ENCODE measurements at places on chromosomes 16 and 17.

DNA sequence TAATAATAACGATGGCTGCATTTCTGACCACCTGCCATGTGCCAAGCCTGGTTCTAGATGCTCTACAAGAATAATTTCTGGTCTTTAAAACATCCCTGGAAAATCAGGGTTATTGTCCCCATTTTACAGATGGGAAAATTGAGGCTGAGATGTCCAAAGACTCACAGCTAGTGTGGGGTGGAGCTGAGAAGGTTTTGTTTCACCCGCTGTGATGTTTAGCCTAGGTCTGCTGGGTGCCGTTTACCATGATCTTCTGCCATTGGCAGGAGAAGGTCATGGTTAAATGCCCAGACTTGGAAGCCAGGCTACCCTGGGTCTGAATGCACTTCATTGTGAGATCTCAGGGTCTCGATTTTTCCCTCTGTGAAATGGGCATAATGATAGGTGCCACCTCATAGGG is 159.1 kb upstream of the PLCG2 start:
- no peak for DNase-seq

- no peak for DNase-seq
Measured at GRCh38 chr16:85112364-85112763, at the start of gene CIBAR2. TSS of gene CIBAR2 (minus strand) at chr16:85112472. CDS start at chr16:85112352, 120 bp downstream.

DNA sequence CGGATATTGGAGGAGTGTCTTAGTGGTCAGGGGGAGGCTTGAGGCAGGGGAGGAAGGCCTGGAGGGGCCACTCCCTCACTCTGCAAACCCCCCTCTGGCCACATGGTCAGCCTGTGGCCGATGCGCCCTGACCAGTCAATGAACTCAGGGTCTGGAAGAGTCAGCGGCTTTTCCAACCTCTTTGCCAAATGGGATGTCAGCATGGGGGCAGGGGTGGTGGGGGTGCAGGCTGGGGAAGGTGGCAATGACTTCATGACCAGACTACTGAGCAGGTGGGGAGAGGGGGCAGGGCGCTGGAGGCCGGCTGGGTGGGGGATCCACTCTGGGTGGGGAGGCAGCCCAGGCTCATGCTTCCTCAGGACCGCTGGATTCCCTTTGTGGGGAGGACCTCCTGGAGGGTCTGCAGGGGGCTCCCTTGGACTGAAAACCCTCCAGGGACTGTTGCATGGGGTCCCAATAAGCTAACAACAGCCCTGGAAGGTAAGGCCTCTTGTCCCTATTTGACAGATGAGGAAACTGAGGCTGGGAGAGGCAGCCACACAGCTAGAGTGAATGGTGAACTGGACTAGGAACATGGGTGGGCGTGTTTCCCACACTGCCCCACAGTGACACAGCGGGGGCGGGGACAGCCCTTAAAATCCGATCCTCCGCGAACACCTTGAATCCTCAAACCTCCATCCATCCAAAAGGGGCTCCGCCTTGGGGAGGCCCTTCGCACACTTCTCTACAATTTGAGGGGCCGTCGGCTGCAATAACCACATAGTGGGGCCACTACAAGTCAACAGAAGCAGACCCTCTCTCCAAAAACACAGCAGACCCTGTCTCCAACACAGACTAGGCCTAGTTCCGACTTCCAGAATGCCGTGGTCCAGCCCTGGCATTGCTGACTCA is 81.0 kb upstream of the TOB1 start:
- no peak for DNase-seq

DNA sequence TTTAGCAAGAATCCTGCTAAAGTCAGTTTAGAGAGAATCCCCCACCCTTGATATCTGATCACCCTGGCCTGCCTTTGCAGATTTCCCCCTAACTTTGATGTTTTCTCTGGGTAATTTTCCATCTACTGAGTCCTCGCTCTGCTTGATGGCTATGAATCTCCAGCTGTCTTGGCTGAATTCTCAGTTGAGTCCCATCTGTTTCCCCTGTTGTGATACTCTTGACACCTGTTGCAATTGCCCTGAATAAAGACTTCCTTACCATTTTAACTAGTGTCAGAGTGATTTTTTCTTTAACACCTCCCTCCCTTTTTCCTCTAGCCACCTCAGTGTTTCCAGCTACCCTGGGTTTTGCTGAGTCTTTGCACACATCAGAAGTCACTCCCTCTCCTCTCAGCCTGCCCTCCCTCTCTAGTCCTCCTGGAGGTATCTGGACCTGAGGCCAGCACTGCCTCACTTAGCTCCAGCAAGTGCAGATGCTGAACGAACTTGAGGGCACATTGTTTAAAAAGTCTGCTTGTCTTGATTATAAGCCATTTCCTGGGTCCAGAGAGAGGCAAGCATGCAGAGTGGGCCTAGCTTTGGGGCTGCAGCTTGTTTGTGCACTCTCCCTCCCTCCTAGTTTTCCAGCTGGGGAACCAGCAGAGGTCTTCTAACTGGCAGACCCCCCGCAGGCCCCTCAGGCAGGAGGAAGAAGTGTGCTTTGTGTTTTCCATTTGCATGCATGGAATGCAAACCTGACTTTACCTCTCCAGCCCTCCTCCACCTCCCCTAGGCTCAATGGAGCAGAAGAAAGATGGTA is 33.2 kb downstream of the SPACA3 start:
- DNase-seq: no peak

- DNase-seq: no peak
Measured at GRCh38 chr16:73053364-73054124, 5.6 kb upstream of the ZFHX3 start.

GRCh38 chr17:48382989-48383388 is 47.0 kb downstream of the SKAP1 start:
- no peak for DNase-seq

DNA sequence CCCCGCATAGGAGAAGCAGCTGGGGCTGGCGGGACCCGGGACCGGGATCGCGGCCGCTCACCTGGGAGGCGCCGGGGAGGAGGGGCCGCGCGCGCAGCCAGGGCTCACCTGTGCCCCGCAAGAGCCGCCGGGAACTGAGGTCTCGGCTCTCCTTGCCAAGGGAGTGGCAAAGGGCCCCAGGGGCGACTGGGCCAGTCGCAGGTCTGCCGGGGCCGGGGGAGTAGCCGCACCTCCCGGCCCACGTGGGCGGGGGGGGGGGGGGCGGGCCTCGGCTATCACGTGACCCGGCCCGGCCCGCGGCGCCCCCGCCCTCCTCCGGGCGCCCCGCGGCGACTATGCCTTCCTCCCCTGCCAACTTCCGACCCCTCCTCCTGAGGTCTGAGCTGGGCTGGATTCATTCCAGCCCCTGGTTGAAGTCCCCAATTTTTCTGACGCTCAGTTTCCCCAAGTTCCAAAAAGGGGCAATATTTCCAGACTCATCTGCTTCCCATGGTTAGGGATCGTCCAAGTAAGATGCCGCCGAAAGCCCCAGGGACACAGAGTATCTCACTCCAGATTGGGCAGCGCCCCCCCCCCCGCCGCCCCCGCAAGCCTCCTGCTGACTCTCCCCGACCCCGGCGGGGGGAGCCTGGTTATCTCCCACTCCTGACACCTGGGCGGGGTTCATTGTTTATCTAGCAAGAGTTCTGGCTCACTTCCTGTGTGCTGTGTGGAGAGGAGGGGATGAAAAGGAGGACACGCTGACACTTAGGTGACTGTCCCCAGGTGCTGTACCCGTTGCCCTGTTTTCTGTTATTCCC is at the start of gene TMC6:
TMC6 (minus strand) TSS at position 205 of the 800 bp plus-strand sequence. CDS start 1,923 bp downstream, outside the sequence.
- no peak for DNase-seq

DNA sequence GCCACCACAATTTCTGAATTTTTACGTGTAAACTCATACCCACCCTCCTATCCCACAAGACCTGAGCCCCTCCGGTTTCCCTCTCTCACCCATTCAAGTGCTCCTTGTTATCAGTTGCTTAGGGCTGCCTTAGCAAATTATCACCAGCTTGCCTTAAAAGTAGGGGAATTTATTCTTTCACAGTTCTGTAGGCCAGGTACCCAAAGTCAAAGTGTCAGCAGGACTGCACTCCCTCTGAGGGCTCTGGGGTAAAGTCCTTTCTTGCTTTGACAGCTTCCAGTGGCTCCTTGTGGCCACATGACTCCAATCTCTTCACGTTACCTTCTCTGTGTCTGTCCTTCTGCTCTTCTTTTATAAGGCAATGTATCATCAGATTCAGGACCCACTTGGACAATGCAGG is 7.9 kb upstream of the TMEM220 start:
- DNase-seq: no peak

GRCh38 chr17:50544516-50544915 is 2.5 kb upstream of the SPATA20 start:
- no peak for DNase-seq

DNA sequence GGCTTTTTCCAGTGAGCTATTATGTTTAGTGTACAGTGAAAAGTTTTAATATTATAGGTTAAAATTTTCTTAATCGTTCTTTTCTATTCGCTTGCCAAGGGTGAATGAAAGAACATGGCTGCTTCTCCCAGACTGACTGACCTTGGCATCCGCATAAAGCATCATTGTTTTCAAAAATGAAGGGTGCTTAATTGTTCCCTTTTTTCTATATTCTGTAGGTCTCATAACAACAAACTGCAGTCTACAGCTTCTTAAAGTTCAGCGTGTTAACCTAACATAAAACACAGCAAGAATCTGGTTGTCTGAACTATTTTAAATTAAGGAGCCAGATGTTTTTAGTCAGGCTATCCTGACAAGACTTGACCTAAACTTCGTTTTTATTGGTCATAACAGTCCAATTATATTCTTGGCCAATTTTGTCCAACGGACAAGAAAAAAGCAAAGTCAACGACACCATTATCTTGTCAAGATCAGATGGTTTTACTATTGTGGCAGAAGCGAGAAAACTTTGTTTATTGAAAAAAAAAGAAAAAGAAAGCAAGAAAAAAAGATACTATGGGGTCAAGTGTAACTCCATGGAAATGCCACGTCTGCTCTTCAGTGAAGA is 14.1 kb downstream of the C17orf58 start:
- no peak for DNase-seq

DNA sequence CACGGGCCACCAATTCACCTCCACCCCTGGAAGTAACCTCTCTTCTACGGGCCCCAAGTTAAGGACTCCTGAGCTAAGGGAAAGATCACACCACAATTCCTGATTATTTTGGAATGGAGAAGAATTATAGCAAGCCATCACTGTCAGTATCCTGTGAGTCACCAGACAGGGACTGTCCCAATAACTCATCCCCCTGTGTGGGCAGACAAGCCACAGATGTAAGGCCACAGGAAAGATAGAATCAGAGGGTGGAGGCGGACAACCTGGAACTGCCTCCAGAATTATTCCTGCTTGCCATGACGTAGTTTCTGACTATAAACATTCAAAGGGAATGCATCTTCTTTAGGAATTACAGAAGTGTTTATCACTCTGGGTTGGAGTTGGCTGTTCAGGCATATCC is 5.8 kb upstream of the MYO1D start:
- DNase-seq: no peak

DNA sequence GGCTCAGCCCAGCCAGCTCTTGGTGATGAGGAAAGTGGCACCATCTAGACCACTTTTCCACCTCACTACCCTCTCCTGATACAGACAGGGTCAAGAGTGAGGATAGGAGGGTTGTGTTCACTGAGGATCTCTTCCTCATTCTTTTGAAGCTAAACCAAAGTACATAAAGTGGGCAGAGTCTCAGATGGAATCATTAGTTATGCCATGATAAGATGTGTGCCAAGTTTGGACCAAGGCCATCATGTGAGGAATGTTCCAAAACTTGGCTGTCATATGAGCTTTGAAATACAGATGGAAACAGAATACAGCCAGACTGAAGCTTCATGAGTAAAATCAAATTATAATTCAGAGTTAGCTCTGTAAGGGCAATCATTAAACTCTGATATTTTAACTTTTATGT is 37.2 kb downstream of the ACSM1 start:
- DNase-seq: no peak

GRCh38 chr17:17280613-17281549 is at the start of gene COPS3:
TSS of gene COPS3 (minus strand) at chr17:17281246. CDS start at chr17:17281186, 60 bp downstream.
- DNase-seq: peak; percentile 94

GRCh38 chr17:3544365-3544764 is 13.2 kb downstream of the TRPV3 start:
- no peak for DNase-seq

- no peak for DNase-seq
Measured at GRCh38 chr16:64892835-64893785, 228.8 kb downstream of the CDH11 start.

GRCh38 chr16:47644166-47644565 is 183.0 kb downstream of the PHKB start:
- DNase-seq: no peak

GRCh38 chr17:47902039-47902744 is 6.2 kb downstream of the SP2 start:
- no peak for DNase-seq

GRCh38 chr16:17159617-17160016 is 311.1 kb downstream of the XYLT1 start:
- DNase-seq: no peak

- DNase-seq: no peak
Measured at GRCh38 chr17:61253362-61253761, 146.3 kb upstream of the TBX2 start.

DNA sequence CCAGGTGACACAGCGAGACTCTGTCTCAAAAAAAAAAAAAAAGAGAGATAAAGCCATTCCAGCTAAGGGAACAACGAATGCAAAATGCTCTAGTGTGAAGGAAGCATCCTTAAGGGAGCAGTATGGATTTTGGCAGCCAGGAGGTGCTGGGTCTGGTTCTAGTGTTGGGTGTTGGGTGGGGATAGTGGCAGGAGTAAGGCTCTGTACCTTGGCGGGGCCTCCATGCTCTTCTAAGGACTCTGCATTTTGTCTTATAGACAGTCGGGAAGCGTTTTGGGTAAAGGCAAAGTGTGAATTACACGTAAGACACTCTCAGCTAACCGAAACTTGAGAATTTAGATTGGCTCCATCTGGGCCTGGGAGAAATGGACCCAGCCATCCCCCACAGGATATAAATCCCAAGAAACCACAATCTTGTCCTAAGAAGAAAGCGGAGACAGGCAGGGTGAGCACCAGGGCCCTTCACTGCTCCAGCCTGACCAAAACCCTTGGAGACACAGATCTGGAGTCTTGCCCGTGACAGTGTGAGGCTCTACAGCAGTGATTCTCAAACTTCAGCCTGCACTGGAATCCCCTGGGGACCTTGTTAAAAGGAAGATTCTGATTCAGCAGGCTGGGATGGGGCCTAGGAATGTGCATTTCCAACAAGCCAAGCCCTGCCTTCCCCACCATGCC is 33.1 kb upstream of the PHB1 start:
- DNase-seq: no peak

Measured in activated CD4-positive, alpha-beta T cell treated with anti-CD3 and anti-CD28 coated beads, Interleukin-2, amount 50 U/mL, for 24 hours (primary cell).